Activated CD8-positive, alpha-beta memory T cell treated with anti-CD3 and anti-CD28 coated beads for 48 hours (primary cell): ENCODE measurements at places on chromosomes 2 and 18.

DNA sequence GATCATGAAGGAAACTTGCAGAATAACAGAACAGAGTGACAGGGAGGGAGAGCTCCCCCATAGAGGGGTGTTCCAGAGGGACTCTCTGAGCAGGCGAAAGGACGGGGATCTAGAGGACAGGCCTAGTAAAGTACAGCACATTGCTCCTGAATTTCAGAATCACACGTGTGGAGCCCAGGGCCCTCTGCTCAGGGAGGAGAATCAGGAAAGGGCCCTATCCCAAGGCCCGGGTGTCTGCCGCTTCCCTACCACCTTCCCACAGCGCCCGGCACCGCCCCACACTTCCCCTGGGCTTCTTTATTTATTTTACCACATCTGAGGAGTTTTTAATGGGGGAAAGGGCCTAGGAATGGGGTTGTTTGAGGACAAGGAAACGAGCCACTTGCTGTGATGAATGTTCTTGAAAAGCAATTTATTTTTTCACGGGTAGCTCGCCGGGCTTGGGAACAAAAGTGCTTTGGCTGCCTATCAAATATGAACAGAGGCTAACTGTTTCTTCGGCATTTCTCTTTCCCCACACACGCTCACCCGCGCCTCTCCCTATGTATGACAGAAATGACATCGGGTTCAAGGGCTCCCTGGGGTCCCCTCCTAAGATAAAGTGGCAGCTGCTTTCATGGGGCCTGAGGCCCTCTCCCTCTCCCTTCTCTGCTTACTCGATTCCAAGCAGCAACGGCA is 79.3 kb upstream of the GLI2 start:
- no peak for DNase-seq

GRCh38 chr2:174112073-174112472 is 136.3 kb downstream of the OLA1 start:
- DNase-seq = no peak

GRCh38 chr2:135424849-135425248 is 106.2 kb downstream of the ZRANB3 start:
- no peak for DNase-seq

DNA sequence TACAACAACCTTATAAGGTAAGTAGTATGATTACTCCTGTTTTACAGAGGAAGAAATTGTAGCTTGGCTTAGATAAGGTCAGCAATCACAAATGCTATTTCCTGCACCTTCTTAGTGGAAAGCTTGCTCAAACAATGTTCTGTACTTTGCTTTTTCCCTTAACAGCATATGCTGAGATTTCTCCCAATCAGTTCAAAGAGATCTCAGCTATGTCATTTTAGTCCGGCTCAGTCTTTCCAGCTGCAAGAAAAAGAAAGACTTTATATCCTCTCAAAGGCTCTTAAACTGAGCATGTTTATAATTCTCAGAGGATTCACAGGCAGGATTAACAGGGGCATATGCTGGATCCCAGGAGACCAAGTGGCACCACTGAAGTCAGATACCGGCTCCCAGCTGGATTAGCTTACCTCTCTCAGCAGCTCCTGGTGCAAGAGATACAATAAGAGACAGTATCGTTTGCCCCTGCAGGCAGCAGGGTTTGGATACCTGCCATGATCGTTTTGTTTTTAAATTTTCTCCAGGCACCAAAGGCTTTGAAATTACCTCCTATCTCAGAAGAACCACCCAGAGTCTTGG is 29.5 kb downstream of the KIAA2012 start:
- DNase-seq = no peak

GRCh38 chr2:170829036-170829435 is 12.3 kb downstream of the GAD1 start:
- DNase-seq = no peak

GRCh38 chr2:156190517-156190916 is 142.0 kb downstream of the NR4A2 start:
- DNase-seq = no peak

- DNase-seq = no peak
Observed at GRCh38 chr2:188786368-188786841, 187.8 kb upstream of the COL3A1 start.

- no peak for DNase-seq
Observed at GRCh38 chr2:105537466-105537865, 138.6 kb upstream of the FHL2 start.

DNA sequence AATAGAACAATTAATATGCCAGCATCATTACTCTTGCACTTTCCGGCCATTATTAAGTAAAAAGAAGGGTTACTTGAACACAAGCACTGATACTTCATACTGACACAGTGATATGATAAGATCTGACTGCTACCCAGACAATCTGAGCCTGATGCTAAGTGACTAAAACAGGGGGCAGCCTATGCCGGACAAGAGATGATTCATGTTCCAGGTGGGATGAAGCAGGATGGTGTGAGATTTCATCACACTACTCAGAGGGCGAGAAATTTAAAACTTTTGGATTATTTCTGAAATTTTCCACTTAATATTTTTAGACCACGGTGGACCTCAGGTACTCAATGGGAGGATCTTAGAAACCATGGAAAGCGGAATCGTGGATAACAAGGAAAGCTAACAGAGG is 61.7 kb downstream of the LIPG start:
- no peak for DNase-seq

DNA sequence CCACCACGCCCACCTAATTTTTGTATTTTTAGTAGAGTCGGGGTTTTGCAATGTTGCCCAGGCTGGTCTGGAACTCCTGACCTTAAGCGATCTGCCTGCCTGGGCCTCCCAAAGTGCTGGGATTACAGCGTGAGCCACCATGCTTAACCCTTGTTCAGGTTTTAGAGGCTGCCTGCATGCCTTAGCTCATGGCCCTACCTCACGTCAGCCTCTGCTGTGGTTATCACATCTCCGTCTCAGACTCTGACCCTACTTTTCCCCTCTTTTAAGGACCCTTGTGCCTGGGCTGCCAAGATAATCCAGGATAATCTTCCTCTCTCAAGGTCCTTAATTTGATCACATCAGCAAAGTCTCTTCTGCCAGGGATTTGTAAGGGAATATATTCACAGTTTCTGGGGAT is 98.2 kb upstream of the PMAIP1 start:
- no peak for DNase-seq

DNA sequence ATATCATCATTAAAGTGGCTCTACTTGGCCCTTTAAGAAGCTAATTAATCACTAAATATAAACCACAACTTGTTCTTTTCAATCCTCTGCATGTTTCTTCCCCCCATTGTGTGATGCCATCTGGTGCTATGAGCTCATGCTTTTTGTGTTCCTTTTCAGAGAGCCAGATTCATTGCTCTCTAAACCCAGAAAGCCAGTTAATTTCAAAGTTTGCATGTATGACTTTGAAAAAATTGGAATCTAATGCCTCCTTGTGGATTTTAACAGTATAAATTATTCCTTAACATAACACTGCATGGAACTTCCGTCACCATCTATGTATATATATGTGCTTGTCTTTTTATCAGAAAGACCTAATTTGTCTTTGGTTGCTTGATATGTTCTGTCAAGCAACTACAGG is 31.1 kb downstream of the TMEM178A start:
- DNase-seq = no peak

DNA sequence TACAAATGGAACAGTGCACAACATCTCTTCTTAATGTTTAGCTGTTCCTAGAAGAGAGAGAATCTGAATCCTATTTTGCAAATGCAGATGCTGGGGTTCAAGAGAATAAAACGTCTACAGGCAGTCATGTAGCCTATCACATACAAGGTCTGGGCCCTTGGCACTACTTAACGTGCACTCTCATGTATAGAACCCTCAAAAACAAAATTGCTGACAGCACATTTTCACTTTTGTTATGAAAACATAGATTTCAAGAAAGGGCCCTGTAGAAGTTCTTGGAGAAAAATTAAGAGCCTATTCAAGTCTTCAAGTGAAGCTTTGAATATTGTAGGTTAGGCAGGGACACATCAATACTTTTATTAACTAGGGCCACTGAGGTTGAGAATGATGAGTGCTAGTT is 504.3 kb upstream of the FAM98A start:
- no peak for DNase-seq

DNA sequence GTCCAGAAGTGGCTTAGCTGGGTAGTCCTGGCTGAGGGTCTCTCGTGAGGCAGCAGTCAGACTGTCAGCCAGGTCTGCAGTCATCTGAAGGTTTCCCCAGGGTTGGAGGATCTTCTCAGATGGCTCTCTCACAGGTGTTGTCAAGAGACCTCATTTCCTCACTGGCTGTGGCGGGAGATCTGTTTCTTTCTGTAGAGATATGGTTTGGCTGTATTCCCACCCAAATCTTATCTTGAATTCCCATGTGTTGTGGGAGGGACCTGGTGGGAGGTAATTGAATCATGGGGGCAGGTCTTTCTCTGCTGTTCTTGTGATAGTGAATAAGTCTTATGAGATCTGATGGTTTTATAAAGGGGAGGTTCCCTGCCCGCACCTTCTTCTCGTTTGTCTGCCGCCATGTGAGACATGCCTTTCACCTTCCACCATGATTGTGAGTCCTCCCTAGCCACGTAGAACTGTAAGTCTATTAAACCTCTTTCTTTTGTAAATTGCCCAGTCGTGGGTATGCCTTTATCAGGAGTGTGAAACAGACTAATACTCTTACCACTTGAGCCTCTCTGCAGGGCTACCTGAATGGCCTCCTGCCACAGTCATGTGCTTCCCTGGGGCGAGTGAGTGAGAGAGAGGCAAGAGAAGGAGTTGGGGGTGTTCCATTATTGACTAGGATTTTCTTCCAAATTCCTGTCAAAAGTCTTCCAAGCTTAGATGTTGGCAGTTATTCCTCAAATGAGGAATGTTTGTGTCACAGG is 23.6 kb downstream of the MALT1 start:
- no peak for DNase-seq

GRCh38 chr2:147373800-147374422 is 470.9 kb upstream of the ACVR2A start:
- no peak for DNase-seq

- no peak for DNase-seq
Observed at GRCh38 chr18:12599966-12600365, 57.9 kb downstream of the SPIRE1 start.

DNA sequence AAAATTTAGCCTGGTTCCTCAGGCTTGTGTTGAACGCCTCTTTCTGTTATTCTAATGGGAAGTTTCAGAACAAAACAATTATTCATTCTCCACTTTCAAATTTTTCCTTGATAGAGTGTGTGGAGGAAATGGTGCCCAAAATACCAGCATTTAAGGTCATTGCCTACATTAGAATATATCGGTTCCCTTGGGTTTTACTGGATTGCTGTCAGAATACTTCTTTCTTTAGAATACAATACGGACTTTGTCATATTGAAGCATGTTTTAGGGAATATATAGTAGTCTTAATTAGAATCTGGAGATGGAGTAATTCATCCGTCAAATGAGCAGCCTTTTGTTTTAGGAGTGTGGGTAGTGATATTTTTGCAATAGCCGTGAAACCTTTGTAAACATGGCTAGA is 13.3 kb downstream of the LIMS1 start:
- no peak for DNase-seq

DNA sequence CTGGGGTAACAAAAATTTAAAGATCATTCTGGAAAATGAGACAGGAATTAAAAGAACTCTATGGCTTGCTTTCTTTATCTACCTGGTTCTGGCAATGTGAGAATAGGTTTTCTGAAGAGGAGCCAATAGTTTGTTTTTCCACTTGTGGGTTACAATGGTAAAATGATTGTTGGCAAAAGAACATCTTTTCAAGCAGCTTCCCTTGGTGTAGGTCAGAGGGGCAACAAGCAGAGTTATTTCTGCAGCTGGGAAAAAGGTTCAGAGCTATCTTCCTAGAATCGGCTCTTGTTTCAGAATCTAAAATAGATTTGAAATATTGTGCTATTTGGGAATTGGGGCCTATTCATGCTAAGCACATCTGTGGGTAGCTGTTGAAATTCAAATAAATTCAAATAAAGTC is 11.5 kb upstream of the TSPYL6 start:
- DNase-seq = no peak

DNA sequence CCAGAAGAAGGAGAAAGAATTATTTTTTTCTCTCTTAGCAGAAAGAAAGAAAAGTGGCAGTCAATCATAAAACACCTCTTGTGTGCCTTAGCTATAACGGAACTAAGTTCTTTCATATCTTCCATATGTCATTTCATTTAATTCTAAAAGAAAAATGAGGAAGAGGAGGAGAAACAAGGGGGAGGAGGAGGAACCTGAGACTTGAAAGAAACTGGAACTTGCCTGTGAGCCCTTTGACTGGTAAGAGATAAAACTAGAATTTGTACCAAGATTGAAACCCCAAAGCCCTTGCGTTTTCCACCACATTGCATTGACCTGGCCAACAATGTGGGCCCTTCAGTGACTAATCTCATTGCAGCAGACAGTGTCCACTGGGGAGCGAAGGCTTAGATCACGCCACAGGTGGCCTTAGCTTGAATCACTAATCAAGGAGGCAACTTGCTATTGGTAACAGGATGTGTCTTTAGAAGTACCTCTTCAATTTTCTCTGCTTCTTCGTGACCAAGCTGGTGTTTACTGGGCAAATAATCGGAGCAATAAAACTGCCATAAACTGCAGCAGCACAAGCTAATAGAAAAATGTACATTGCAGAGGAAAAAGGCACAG is 307.9 kb downstream of the CLIP4 start:
- no peak for DNase-seq

DNA sequence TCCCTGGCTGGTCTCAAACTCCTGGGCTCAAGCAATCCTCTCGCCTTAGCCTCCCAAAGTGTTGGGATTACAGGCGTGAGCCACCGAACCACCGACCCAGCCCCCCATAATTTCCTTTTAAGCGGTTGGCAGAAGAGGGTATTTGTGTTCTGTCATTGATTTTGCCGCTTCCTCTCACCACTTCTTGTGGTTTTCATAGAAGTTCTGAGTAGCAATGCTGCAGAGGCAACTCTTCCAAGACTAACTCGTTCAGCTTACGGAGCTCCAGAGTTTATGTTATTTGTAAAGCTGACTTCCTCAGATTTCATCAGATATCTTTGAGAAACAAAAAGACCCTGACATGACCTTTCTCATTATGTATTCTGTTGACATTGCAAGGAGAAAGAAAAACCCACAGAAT is 261.4 kb upstream of the KCNJ3 start:
- DNase-seq = no peak
